Activated CD4-positive, alpha-beta T cell treated with anti-CD3 and anti-CD28 coated beads for 1 hour (primary cell): ENCODE measurements at places on chromosomes 5 and 9.
A peak's percentile ranks its signal among the peaks of the same experiment; 100 is the strongest.

- peak; percentile 57 for DNase-seq
Observed at GRCh38 chr9:133534346-133535291, at the start of gene ADAMTSL2. ADAMTSL2 (plus strand) TSS chr9:133534704; CDS start chr9:133536713, 2,009 bp downstream.

DNA sequence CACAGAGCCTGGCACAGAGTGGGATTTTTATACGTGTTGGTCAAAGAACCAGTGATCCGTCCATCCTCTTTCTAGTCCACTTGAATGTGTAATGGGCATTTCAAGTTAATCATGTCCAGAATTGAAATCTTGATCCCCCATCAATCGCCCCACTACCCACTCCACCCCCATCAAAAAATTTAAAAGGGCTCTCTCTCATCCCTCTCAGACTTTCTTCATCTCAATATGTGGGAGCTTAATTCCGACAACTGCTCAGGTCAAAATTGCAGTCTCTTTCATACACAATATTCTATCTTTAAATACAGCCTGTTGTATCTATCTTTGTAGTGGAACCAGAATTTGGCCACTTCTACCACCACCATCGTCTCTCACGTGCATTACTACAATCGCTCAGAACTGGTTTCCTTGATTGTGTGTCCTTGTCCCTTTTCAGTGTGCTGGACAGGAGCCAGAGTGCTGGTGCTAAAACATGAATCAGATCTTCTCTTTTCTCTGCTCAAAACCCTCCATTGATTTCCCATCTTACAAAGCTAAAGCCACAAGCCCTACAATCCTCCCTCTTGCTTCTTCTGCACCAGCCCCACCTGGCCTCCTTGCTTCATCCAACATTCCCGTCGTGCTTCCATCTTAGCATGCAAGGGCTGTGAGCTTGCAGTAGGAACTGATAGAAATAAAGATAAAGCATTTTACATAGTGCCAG, 786 bp upstream of the KIF3A start:
- no peak for DNase-seq

GRCh38 chr5:158811921-158812320, 287.8 kb downstream of the EBF1 start:
- DNase-seq, result no peak

GRCh38 chr9:79658926-79659325, 87.2 kb downstream of the TLE4 start:
- DNase-seq, result no peak

- DNase-seq, result no peak
Observed at GRCh38 chr5:172546196-172546595, 91.9 kb upstream of the SH3PXD2B start.

DNA sequence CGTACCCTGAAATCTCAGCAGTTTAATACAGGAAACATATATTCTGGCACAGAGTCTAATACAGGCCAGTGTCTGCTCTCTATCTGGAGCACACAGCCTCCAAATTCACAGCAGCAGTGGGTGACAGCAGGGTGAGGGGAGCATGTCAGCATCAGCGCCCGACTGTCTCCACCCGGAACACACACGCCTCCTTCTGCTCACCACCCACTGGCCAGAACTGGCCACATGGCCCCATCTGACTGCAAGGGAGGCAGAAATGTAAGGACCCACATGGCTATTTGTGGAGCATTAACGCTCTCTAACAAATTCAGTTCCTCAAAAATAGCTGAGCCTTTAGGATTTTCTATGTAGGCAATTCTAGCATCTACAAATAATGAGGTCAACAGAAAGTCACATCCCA, 24.6 kb downstream of the UBE2QL1 start:
- no peak for DNase-seq

- DNase-seq, result no peak
Observed at GRCh38 chr5:171574376-171574775, 154.9 kb downstream of the FGF18 start.

- DNase-seq, result no peak
Observed at GRCh38 chr9:128820665-128821583, 2.6 kb downstream of the ENDOG start.

GRCh38 chr9:72734631-72735030, 213.2 kb downstream of the TMC1 start:
- no peak for DNase-seq

DNA sequence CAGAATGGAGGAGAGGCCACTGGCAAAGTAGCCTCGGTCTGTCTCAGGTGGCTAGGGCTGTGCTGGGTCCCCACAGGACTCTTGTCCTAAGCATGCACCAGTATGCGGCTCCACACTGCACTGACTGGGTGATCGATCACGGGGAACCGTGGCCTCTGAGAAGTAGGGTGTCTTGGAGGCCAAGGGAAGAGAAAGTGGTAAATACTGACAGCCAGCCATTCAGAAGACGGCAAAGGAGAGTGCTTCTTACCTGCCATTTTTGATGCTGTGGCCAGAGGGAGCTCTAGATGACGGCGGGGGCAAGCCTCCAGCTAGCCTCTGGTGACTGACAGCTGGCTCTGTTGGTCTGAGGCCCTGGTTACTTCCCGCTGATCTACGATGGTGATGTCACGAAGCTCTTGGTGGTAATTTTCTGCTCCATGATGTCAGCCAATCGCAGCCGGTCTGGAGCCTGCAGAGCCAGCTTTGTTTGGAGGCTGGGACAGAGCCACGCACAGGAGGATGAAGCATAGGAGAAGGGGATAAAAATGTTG, 40.4 kb upstream of the GADD45G start:
- DNase-seq, result no peak

DNA sequence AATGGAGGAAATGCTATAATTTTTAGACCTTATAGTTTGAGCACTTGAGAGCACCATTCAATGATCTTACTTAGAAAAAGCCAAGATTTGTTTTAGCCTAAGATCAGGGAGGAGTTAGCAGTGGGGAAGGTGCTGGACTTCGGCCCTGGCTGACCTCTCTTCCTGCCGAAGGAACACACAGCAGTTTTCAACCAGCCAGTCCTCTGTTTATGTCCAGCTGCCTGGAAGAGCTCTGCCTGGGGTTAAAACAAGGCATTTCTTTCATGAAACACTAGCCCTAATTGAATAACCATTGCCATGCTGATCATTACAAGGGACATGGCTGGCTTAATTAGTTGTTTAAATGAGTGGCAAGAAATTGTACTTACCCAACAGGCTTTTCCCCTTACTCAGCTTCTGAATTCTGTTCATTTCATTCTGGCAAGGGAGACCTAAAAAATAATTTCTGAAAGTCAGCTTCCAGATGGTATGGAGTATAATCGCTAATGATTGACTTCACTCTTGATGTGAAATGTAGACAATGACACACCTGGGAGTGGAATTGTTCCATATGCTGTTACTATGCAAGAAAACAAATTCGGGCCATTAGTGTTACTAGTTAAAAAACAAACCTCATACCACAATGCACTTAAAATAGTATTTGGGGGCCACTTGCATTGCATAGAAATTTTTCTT, 514.2 kb downstream of the SPOCK1 start:
- DNase-seq, result no peak

- DNase-seq, result no peak
Observed at GRCh38 chr5:170917113-170917512, 55.3 kb downstream of the RANBP17 start.

GRCh38 chr9:77177894-77178794, 810 bp downstream of the VPS13A start:
- DNase-seq, result peak; percentile 19

- no peak for DNase-seq
Observed at GRCh38 chr9:16046713-16047112, 493.9 kb downstream of the CCDC171 start.

- DNase-seq, result no peak
Observed at GRCh38 chr5:43314724-43315123, 1.5 kb upstream of the HMGCS1 start.

DNA sequence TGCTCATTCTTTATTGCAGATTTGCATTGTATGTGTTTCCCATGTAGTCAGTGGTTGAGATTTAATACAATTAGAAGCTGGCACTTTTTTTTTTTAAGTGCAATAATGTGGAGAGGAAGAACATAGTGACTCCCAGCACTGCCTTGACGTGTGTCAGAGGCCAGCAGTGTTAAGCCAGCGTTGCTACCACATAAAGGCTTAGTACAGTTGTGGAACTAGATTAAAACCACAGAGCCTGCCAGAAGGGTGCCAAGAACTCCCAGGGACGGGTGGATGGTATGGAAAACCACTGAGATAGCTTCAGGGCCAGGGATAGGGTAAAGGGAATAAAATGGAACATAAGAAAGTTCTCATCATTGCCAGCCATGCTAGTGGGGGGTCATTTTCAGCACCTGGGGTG, 142.9 kb downstream of the TRIO start:
- no peak for DNase-seq

GRCh38 chr5:126961702-126962101, 68.7 kb downstream of the MARCHF3 start:
- no peak for DNase-seq

DNA sequence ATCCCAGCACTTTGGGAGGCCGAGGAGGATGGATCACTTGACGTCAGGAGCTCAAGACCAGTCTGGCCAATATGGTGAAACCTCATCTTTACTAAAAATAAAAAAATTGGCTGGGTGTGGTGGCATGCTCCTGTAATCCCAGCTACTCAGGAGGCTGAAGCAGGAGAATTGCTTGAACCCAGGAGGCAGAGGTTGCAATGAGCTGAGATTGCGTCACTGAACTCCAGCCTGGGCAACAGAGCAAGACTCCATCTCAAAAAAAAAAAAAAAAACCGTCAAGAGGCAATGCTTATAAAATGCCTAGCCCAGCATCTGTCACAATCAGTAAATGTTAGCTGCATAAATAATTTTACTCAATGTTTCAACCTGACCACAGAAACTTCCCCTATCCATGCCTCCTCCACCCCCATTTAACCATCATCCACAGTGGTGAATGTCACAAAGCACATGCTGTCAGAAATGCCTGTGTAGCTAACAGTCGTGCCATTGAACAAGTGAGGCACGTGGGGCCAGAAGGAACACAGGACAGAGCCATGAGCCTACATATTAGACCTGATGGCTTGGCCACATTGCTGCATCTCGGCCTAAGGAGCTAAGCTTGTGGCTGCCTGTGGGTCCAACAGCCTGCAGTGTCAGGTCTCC, 16.8 kb upstream of the TCOF1 start:
- DNase-seq, result no peak

DNA sequence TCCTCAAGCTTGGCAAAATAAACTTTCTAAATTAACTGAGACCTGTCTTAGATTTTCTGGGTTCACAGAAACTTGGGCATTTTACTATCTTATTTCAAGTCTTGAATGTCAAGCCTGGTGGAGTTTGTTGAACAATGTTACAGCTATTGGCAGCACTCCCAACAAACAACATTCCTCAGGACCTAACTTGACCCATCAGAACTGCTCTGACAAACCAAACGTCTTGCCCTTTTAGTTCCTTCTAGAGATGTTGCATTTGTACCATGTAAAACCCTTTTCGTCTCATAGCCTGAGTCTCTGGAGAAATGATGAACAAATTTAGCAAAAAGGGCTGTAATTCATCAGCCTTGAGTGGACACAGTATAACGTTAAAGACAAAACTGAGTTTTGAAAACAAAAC, 51.1 kb downstream of the GNA14 start:
- no peak for DNase-seq

- DNase-seq, result no peak
Observed at GRCh38 chr9:108057421-108058134, 568.0 kb upstream of the KLF4 start.

DNA sequence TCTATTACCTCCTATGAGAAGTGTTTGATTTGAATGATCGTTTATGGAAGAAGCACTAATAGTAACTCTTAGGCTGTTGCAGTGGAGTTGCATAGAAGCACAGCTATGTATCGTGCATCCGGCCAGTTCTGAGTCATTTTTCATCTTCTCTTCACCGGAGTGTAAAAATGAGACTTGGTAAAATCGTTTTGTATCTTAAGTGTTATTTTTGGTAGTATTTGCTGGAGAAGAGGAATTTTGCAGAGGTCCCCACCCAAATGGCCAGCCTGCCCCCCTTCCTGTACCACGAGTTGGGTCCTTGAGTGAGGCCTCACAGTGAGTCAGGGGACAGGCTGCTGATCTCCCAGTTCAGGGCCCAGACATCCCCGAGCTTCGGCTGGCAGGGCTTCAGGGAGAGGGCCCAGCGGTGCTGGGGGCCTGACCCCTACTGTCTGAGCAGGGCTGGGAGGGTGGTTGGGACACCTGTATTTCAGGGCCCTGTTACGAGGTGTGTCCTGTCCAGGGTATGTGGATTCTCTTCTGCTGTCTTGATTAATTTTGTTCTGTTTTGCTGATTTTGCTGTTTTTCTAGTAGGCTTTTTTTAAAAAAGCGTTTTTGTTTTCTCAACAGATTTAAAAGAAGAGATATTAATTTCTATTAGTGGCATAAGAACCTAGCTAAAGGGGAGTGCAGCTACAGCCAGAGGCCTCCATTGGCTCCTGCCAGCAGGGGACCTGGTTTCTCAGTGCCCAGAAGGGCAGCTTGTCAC, 210.8 kb downstream of the TRIO start:
- no peak for DNase-seq

DNA sequence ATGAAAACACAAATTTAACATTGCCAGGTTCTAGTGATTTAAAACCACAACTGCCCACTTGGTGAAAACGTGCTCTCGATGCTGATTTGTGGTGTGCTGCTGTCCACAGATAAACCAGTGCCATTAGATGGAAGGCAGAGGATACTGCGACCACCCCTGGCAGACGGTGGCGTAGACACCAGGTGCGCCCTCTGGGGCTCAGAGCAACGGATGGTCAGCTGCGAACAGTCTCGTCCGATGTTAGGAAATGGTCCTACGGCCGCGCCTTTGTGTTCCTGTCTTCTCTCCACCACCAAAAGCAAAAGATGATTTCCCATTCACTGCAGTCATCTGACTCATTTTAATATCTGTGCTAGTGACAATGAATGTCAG, 43.2 kb downstream of the UBE2QL1 start:
- no peak for DNase-seq

GRCh38 chr5:88503041-88503345, 234.3 kb upstream of the TMEM161B start:
- DNase-seq, result no peak

- no peak for DNase-seq
Observed at GRCh38 chr9:127154390-127155191, 32.2 kb upstream of the ANGPTL2 start.

DNA sequence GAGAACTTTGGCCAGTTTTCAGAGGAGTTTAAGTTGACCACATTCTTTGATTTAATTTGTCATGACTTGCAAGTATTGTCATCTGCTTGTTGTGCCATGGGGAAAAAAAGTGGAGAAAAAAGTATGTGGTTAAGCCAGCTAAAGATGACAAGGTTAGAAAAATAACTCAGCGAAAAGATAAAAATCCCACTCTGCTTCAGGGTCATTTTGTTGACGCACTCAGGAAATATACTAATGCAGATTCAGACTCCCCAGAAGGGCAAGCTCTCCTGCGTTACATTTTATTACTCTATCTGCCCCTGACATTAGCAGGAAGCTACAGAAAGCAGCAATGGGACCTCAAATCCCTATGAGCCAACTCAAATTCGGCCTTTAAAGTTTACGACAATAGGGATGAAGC, 27.6 kb upstream of the TESK1 start:
- DNase-seq, result no peak

DNA sequence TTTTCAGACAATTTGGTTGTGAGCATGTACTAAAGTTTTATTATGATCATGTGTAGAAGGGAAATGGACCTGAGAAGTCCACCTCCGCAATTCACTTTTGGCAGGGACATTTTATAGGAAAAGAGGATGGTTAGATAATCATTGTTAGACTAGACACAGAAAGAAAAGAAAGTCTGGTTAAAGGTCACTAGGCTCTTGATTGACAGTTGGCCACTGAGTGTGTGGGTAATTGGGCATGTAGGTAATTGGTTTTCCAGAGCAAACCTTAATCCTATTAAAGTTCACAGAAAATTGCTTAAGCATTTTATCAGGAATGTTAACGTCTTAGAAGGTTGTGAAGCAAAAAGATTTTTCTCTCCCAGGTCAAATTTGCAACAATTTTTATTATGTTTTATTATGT, 158.5 kb upstream of the CLINT1 start:
- DNase-seq, result no peak

GRCh38 chr5:132369007-132369473, 470 bp upstream of the SLC22A5 start:
- DNase-seq, result no peak
